Left ventricle myocardium superior (tissue), 1 donor: ENCODE measurements at places on chromosomes 7 and 10. TPM values are rescaled to one million over a fixed set of nuclear protein-coding genes. Genes with fewer than 3 reads are reported as not detected.
A peak's percentile ranks its signal among the peaks of the same experiment; 100 is the strongest.

DNA sequence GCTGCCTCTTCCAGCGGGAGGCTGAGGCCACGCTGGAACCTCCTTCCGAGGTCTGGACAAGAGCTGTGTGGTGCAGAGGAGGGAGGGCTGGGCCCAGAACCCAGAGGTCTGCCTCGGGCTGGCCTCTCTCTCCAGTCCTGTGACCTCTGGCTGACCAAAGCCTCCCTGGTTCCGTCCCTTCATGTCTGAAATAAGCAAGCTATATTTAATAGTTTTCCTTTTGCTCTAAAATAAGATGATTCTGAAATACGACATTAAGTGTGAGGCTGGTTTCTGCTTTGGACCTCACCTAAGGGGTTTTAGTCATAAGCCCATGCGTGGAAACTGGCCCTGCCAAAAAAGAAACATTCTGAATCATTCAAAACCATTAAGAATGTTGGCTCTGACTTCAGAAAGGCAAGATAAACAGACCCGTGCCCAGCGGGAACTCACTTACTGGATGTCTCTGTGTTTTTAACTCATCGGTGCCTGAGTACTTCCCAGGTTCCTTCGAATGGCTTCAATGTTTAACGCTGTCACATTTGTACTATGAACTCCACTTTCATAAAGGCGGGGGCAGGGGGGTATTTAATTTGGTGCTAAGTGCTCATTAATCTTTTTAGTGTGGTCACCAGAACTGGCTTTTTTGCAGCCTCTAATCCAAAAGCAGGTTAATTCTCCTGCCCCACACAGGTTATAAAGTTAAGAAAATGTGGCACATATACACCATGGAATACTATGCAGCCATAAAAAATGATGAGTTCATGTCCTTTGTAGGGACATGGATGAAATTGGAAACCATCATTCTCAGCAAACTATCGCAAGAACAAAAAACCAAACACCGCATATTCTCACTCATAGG is 157.5 kb upstream of the KLF14 start:
- peak; percentile 61 for DNase-seq

GRCh38 chr7:84181628-84182027 is 13.0 kb downstream of the SEMA3A start:
- DNase-seq = no peak

- no peak for DNase-seq
These were observed 158.2 kb downstream of the SPAG6 start for GRCh38 chr10:22503315-22504088.

- DNase-seq = no peak
These were observed 108.7 kb downstream of the DOCK1 start for GRCh38 chr10:127013691-127014473.

- DNase-seq = no peak
These were observed 68.8 kb upstream of the WDR11 start for GRCh38 chr10:120782336-120782735.

- no peak for DNase-seq
These were observed 139.3 kb upstream of the KLF6 start for GRCh38 chr10:3924344-3924743.

DNA sequence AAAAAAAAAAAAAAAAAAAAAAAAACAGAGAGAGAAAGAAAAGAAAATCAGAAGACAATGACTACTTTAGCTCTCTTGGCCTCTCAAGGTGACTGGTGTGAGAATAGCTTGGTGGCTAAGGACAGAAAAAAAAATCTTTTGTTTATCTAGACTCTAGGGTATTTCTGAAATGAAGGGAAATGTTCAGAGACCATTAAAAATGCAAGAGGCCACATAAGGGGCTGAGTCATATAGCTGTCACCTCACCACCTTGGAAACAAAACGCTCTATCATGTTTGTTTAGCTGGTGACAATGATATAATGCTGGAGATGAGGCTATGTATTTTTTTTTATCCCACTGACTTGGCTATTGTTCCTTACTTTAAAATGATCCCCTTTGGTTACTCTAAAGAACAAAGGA is 287.0 kb upstream of the CDC14C start:
- DNase-seq = no peak

- DNase-seq = no peak
These were observed 570.7 kb downstream of the REEP3 start for GRCh38 chr10:64091897-64092296.

- no peak for DNase-seq
These were observed 398.2 kb downstream of the DNAJB6 start for GRCh38 chr7:157734676-157735640.

DNA sequence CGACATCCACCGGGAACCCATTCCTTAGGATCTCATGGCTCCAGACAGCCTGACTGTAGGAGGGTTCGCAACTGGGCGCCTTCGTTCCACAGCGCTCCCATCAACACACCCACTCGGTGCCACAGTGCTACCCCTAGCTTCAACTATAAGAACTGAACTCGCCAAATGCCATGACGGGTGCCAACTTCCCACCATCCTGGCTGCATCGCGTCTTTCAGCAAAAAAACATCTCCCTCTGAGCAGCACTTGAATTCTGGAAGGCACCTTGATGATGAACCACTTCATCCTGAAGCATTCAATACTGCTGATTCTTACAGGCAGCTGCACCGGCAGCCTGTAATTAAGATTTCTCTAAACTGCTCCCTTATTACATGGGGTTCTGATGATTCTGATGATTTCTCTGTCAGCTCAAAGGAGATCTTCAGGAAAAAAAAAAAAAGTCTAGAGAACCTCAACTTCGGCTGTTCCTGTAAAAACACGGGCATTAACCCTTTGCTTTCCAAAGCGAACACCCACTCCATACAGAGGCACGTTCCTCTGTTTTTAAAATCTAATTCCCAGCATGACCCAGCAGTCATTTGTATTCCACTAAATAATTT is 1.3 kb downstream of the CYTH3 start:
- peak; percentile 69 for DNase-seq

GRCh38 chr7:51292596-51292995 is 24.0 kb downstream of the COBL start:
- DNase-seq = no peak

DNA sequence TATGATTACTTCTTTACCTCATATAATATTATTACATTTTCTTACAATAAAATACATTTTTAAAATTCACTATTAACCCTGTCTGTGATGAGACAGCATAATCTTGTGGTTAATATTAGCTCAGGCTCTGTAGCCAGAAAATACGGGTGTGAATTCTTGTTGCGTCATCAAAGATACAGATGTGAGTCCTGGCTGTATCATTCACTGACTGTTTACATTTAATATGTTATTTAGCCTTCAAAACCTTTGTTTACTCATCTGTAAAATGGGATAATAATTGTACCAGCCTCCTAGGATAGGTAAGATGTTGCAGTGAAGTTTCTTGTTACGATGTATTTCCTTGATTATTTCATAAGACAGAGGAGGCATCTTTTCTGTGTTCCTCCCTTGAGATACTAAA is 184.7 kb upstream of the PRPS1L1 start:
- DNase-seq = no peak

Gene SLC37A3
- 11.9 TPM for total RNA-seq

Gene AOC1
- 0.17 TPM for total RNA-seq

Gene LLCFC1
- total RNA-seq = not detected

Gene ARMC3
- total RNA-seq = not detected

Gene VGF
- not detected for total RNA-seq

Gene NPFFR1
- total RNA-seq = 0.02 TPM

Gene ECD
- total RNA-seq = 17.8 TPM
